ENCODE measurements at places on chromosomes 11 and 22.

DNA sequence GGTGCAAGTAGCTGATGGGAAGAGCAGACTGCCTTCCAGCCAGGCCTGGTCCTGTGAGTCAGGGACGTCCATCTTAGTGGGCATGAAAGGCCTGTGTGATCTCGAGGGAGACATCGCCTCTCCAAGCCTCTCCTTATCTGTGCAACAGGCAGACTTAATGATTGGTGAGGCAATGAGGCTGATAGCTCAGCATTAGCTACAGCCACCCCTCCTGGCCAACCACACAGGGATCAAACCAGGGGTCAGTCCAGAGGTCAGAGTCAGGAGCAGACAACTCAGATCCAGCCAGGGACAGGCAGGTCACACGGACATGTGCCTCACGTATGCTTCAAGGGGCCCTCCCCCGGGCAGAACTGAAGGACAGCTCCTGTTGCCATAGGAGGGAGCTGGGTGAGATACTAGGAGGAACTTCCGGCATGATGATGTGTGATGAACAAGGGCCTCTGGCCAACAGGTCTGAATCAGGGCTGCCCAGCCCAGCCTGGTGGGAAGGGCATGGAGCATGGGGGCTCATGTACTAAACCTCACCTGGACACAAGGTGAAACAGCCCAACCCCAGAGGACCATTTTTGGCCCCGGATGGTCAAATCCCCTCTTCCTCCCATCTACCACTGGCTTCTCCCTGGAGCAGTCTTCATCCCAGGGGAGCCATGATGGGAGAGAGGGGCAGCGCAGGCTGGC, 2.8 kb upstream of the APOC3 start:
- DNase-seq: no peak

DNA sequence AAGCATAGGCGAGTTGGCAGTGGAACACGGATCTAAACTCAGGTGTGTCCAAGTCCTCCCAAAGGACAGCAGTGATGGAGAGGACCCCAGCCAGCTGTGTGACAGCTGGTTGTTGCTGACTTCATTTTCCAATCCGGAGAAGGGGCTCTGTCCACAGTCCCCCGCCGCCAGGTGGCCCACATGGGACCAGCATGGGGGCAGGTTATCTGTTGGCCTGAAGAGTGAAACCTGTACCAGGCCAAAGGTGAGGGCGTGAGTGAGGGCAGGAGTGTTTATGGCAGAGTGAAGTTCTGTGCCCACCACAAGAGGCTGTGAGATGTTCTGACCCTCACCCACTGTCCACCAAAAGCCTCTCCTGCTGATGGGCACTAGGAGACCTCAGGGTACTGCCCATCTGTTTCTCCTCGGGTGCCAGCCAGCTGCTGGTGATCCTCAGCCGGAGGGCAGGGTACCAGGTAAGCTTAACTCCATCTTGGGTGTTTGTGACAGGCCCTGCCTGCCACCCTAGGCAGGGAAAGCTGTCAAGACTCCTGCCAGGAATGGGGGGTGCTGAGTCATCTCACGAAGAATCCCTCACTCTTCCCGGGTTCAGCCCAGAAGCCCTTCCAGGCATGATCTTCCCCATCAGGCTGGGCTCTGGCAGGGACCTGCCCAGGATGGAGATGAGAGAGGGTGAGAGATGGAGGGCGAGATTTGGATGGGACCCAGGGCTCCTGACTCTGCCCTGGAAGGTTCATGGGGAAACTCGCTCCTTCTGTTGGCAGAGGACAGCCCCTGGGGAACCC, 15.5 kb upstream of the TAB1 start:
- no peak for DNase-seq

- no peak for DNase-seq
Measured at GRCh38 chr11:109586789-109587188, 164.8 kb downstream of the C11orf87 start.

DNA sequence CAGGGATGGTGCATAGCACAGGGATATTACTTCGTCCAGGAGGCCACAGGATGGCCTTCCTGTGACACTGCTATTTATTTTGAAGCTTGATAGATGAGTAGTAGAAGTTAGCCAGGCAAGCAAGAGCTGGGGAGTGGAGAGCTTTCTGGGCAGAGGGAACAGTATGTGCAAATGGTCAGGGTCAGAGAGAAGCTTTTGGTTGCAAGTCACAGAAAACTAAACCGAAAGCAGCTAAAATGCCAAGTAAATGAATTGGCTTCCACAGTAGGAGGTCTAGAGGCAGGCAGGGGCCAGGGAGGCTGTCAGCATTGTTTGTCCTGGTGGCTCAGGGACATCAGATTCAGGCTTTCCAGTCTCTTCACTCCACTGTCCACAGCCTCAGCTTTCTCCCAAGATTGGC, 247.5 kb downstream of the GRIK4 start:
- DNase-seq: no peak

GRCh38 chr11:109439684-109440083, 17.7 kb downstream of the C11orf87 start:
- no peak for DNase-seq

DNA sequence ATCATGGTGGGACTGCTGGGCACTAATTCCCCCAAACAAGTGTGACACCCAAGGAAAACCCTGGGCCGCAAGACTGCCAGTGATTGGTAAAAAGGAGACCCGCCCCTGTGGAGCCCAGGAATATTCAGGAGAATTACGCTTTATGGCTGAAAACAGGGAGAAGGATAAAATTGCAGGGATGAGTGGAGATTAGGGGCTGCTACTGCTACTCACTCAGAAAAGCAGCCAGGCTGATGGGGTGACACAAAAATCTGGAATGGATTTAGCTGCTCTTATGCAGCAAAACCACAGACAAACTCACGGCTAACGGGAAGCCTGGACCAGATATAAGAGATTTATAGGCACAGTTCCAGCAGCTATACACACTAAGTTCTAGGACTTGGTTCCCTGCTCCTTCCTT, 4.4 kb upstream of the FBXO3 start:
- DNase-seq: no peak

DNA sequence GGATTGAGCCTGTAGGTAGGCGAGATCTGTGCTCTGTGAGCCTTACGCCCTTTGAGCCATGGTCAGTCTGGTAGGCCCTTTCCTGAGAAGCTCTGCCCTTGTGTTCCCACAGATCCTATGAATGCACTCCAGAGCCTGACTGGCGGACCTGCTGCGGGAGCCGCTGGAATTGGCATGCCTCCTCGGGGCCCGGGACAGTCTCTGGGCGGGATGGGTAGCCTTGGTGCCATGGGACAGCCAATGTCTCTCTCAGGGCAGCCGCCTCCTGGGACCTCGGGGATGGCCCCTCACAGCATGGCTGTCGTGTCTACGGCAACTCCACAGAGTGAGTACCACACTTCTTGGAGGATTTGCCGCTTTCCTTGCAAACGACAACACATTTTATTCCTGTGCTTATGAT, 47.4 kb downstream of the MED15 start:
- DNase-seq: no peak

- no peak for DNase-seq
Measured at GRCh38 chr22:49491726-49492125, 335.9 kb downstream of the BRD1 start.

- no peak for DNase-seq
Measured at GRCh38 chr11:34030382-34030781, 21.1 kb upstream of the CAPRIN1 start.

DNA sequence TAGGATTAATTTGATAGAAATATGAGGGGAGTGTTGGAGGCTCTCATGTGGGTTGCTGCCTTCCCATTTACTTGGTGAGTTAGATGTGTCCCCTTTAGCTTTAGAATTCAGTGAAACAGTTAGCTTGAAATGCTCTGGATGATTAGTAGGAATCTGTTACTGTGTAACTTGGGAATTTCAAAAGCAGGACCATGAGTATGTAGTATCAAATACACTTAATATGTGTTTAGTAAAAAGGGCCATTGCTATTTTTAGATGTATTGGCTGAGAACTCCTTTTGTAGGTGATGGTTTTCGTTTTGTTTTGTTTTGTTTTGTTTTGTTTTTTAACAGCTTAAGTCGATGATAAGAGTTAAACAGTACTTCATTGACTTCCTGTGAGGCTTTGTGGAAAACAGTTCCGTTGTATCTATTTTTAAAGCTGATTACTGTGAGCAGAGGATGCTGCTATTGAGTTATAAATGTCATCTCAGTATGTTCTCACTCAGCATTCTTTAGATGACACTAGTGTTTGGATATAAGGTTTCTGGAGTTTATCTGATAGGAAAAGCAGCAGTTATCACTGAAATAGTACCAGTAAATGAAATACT, 53.5 kb downstream of the MCAM start:
- no peak for DNase-seq

DNA sequence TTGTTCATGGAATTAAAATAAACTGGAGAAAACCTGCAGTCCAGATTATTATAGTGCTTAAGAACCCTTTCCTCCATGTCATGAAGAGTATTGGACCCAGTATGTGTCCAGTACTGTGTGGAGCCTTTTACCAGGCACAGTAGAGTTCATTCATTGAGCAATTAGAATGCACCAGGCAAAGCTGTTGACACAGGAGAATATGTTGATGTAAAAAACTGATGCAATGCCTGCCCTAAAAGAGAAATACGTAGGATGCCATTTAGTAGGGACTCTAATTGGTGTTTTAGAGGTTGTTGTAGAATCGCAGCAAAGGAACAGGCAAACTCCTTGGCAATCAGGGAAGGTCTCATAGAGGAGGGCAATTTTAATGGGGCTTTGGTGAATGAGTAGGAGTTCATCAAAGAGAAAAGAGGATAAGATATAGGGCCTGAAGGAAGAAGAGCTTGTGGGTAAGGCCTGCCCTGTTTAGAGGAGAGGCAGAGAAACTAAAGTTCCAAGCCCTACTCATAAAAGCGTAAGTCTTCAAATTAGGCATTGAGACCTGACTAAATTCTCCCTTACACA, 126.4 kb downstream of the SEZ6L start:
- no peak for DNase-seq

DNA sequence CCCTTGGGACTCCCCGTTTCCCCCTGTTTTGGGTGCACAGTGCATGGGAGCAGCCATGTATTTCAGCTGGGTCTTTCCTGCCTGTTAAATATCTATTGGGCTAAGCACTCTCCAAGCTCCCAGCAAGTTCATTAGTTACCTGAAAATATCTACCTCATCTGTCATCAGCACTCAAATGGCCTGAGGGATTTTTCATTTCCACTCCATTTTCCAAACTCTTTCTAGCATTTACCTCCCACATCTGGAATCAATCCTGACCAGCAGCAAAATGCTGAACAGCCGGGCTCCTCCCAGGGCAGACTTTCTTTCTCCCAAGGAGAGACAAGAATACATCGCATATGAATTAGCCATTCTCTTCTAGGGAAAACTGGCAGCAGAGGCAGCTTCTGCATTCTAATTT, 273.5 kb upstream of the MPPED2 start:
- DNase-seq: no peak

DNA sequence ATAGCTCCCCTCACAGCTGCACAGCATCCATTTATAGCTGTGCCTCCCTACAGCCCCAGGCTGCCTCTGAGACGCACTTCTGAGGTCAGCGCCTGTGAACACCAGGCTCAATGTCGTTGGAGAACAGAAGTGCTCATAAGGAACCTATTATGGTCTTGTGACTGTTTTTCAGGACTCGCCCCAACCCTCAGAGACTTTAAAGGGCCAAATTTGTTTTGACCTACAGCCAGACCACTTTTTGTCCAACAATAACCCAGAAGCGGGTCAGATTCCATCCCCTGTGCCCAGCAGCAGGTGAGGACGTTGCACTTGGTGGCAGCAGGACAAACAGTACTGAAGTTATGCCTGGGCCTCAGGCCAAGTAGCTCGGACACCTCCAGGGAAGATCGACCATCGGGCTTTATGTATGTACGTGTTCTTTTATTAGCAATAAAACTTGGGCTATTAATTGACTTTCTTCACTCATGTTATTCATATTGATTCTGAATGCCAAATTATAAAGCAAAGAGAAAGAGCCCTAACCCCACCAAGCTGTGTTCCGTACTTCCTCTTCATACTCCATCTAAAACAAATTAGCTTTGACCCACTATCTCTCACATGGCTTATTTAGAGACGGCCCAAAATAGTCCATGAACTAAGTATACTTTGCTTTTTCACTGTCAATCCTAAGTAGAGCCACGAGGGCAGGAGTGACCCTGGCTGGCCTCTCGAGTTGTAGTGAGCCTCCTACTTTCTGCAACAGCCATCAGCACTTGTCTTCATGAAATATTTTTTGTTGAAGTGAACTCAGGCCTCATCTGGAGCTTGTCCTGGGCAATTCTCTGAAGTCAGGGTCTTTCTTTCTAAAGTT, 92.3 kb upstream of the PAX6 start:
- no peak for DNase-seq

- no peak for DNase-seq
Measured at GRCh38 chr11:69044111-69045013, 4.4 kb upstream of the TPCN2 start.

DNA sequence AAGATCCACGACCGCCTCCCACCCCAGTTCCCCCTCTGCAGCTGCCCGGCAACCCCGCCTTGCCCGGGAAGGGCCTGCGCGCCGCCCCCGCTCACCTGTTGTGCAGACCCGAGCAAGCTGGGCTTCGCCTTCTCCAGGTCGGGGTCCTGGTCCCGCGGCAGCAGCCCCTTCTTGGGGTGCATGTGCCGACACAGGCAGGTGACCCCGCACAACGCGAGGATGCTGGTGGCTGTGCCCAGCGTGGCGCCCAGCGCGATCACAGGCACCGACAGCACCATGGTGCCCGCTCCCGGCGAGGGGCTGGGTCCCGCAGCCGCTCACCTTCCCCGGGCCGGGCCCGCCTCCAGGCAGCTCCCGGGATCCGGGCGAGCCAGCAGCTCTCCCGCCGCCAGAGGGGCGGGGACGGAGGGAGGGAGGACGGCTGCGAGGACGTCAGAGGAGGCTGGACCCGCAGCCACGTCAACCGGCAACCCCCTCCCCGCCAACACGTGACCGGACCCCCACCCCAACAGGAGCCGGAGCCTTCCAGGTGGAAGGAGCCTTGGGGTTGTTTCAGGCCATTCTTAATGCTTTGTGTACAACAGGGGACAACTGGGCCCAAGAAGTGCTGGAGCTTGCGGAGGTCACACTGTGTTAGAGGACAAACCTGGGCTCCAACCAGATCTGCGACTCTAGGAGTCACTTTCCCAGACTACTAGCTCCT, at the start of gene SYT13:
Gene SYT13, minus strand, starts transcription at position 412 of the 703 bp plus-strand sequence. Its CDS starts 134 bp downstream, at position 278.
- DNase-seq: no peak

- DNase-seq: no peak
Measured at GRCh38 chr11:124748481-124749343, 3.3 kb downstream of the VSIG2 start.

GRCh38 chr22:31973739-31974138, 29.4 kb downstream of the YWHAH start:
- no peak for DNase-seq

- DNase-seq: no peak
Measured at GRCh38 chr11:48020092-48020755, 39.9 kb downstream of the PTPRJ start.

DNA sequence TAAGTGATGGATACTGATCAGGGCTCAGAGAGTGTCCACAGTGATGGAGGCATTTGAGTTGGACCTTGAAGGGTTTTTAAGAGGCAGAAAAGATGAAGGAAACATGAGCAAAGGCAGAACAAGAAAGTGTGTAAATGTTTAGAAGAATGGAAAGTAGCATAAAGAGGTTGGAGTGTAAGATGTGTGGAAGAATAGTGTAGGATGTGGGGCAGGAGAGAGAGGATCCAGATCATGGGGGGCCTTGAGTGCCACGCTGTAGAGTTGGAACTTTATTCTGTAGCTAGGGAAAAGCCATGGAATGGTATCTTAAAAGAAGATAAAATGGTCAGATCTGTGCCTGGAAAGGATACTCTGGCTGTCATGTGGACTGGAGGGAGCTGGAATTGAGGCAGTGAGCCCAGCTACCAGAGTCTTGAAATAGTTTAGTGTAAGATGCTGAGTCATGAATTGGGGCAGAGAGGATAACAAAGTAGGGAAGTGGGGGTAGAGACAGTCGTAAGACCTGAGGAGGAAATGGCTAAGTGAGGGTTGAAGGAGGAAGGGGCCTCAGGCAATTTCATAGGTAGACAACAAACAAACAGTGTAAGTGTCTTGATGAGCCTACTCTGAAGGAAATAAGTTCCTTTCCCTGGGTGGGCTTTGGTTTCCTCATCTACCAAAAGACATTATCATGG, 6.7 kb downstream of the KCNE3 start:
- no peak for DNase-seq

Measured in activated naive CD4-positive, alpha-beta T cell (primary cell).